ENCODE measurements at places on chromosomes 16 and 17.

- no peak for DNase-seq
These were observed 59.0 kb upstream of the CACNG5 start for GRCh38 chr17:66775881-66776400.

GRCh38 chr16:85470873-85471272 lies 142.2 kb upstream of the GSE1 start:
- DNase-seq: no peak

DNA sequence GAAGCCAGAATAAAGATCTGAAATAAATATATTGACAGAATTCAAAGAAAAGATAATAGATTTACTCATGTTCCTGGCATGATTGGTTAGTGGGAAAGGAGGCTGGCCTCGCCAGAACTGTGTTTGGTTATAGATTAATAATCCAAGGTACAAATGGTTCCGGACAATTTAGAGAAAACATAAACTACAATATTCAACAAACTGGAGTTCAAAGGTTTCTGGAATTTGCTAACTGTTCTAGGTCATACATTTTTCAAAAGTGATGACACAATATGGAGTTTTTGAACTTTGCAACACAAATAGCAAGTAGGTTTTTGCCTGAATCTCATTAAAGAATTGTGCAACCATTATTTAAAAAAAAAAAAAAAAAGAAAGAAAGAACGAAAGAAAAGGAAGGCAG lies 251.7 kb upstream of the SALL1 start:
- DNase-seq: no peak

- no peak for DNase-seq
These were observed 212.5 kb upstream of the MPHOSPH6 start for GRCh38 chr16:82382521-82382920.

DNA sequence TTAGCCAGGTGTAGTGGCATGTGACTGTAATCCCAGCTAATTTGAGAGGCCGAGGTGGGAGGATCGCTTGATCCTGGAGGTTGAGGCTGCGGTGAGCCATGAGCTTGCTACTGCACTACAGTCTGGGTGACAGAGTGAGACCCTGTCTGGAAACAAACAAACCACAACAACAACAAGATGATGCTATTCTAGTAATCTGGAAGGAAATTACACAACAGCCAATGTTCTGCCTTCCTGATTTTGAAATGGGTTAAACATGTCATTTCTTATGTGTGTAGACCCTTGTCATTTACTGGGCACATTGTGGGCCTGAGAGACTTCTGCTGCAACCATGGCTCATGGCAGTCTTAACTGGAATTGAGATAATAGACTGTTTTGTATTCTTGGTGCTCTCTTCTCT lies 5.9 kb downstream of the COQ7 start:
- DNase-seq: no peak
